ENCODE measurements at places on chromosomes 5 and 9.

GRCh38 chr9:68978066-68978465 lies 35.8 kb downstream of the PRKACG start:
- no peak for DNase-seq

GRCh38 chr5:6222899-6223298 lies 155.4 kb downstream of the MED10 start:
- no peak for DNase-seq

- no peak for DNase-seq
These were observed 1983.0 kb upstream of the C9orf72 start for GRCh38 chr9:29556317-29556716.

DNA sequence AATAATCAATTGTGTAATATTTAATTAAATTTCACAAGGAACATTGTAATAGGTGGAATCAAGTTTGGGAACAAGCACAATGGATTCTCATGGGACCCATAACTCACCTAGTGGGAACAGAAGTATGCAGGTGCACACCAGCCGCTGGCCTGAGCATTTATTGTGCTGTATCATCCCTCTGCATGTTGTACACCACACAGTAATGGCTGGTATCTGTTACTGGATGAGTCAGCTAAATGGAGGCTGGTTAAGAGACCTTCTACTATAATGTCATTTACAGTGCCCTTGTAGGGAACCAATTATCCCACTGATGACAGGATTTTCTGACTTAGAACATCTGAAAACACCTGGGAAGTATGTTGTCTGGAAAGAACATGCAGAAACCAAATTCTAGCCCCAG lies 3.2 kb upstream of the MAP3K1 start:
- no peak for DNase-seq

- no peak for DNase-seq
These were observed 40.2 kb downstream of the RASA1 start for GRCh38 chr5:87307796-87308423.

GRCh38 chr5:138961729-138962128 lies 86.6 kb upstream of the LRRTM2 start:
- DNase-seq = no peak

DNA sequence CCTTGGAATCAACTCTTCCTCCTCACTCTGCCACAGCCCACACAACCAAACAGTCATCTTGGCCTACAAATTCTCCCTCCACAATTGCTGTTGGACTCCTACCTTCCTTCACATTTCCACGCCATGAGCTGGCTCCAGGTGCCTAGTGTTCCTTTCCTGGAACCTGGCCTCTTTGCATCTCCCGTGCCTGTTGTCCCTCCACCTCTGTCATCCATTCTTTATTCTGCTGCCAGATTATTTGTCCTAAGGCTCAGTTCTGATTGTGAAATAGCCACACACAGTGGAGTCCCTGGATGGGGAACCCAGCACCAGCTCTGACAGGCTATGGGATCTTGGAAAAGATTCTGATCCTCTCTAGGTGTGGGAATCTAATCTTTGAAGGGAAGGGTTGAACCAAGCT lies 109.1 kb upstream of the ANKH start:
- DNase-seq = no peak

GRCh38 chr5:122977319-122977718 lies 59.2 kb downstream of the PPIC start:
- DNase-seq = no peak
